ENCODE measurements at places on chromosomes 12 and 14.

DNA sequence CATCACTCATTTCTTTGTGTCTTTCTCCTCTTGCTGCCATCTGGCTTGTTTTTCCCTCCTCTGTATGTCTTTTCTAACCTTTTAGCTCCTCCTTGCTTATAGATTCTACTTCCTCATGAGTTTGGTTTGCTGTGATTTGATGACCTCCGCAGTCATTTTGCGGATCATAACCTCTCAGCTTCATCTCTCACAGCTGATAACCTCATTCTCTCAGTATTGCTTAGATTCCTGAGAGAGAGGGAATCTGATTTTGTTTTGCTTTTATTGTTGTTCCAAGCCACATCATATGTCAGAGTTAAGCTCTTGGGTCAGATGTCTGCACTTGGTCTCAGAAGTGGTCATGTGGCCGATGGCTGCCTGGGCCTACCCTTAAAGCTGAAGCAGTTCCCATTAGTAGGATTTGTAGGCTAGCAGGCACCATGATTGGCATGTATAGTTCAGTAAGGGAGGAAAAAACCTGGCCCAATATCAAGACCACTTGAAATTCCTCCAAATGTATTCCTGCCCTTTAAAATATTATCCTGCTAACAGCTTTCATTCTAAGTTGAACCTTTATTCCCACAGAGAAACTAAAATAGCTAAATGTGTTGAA, 13.5 kb downstream of the ZNF664 start:
- DNase-seq, result no peak

GRCh38 chr14:66680216-66680615, 172.3 kb downstream of the GPHN start:
- DNase-seq, result no peak

- DNase-seq, result no peak
Observed at GRCh38 chr12:27780612-27781408, 774 bp upstream of the MANSC4 start.

DNA sequence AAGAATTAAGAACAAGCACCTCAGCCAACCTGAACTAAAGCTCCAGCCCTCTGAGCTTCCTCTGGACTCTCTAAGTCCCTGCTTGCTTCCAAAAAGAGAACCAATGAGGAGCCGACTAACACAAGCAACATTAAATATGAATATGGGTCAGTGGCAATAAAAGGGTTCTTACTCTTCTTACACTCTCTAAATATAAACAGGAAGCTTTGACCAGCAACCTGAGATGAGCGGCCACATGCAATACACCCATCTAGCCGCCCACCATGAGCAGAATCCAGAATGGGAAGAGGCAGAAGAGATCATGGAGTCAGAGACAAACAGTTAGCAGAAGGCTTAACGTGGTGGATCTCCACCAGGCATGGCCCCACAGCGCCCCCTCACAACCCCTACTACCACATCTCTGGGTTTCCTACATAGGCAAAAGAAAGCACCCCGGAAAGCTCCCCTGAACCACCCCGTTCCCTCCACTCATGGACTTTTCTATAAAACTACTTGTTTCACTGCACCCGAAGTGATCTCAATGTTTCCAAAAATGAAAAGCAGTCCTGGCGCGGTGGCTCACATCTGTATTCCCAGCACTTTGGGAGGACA, 59.4 kb downstream of the TTC7B start:
- no peak for DNase-seq

- DNase-seq, result no peak
Observed at GRCh38 chr12:2111826-2112225, 59.0 kb downstream of the CACNA1C start.

GRCh38 chr12:5510251-5510805, 78.4 kb downstream of the NTF3 start:
- DNase-seq, result no peak

DNA sequence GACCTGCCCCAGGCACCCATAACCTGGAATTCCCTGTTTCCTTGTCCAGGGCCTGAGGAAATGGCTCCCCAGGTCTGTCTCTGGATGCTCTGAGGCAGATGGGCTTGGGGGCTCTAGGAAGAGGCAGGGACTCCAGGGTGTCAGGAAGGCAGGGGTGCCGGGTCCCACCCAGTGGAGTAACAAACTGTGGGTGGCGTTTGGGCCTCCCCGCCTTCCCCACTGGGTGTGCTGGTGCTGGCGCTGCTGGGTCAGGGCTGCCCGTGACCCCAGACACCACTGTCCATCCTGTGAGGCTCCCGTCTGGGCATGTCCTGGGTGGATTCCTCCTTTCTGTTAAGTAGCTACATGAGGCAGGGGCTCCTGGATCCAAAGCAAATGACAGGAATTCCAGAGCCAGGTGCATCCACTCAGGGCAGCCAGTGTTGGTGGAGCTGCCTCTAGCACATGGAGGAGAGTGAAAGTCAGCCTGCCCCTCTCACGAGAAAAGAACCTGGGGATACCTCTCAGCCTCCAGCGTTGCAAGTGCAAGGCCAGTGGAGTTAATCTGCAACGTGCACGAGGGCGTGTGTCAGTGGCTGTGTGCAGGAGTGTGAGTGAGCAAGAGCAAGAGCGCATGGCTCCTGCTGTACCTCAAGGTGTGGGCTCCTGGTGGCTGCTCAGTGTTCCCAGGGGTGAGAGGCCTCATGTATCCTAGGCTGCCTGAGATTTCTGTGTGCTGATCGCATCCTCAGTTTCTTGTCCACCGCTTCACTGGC, 403.1 kb downstream of the TMEM121 start:
- DNase-seq, result no peak

- no peak for DNase-seq
Observed at GRCh38 chr12:71014180-71014785, 93.7 kb upstream of the PTPRR start.

DNA sequence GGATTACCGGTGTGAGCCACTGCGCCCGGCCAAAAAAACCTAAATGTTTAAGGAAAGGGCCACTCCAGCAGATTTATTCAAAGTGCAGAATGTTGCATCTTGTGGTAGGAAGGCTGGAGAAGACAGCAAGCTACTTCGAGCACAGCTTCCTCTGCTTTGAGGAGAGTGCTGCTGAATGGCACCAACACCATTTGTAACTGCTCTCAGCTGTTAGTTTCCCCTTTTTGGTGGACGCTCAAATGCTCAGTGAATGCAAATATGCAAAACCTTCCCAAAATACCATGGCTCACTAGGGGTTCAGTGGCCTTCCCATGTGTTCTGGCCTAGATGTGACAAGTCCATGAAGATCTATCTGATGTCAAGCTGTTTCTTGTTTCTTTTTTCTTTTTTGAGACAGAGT, 2.9 kb upstream of the TDRD9 start:
- no peak for DNase-seq

DNA sequence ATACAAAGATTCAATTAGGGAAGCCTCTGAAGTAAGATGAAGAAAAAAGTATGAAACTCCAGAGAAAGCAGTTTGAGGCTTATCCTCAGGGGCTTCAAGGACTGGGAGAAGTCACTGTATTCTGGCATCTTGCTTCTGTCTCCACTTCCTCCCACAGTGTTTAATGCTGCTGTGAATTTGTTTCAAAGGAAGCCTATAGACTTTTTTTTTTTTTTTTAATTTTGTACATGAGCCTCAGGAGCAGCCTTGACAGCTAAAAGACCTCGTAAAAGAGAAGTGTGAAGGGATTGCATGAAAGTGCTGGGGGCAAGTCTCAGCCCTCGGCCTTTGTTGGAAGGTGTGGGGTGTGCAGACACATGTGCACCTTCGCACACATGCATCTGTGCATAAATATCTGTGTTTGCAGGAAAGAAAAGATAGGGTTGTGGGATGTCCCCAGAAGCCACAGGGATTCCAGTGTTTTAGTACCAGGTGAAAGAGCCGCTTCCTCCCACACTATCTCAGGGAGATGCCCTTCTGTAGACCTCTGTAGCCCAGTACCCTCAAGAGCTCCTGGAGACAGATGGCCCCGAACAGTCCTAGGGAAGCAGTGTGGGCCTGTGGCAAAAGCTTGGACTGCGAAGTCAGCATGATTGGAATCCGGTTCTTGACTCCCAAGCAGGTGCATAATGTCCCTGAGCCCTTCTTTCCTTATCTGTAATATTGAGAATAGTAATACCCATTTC, 193.5 kb upstream of the BCL2L14 start:
- DNase-seq, result no peak

Measured in stimulated activated CD8-positive, alpha-beta memory T cell treated with anti-CD3 and anti-CD28 coated beads, Interleukin-7, amount 100 ng/mL, for 1 hour (primary cell).